HCT116 (cell line): ENCODE measurements at places on chromosomes 5 and 9. TPM values are rescaled to one million over a fixed set of nuclear protein-coding genes. Genes with fewer than 3 reads are reported as not detected.
A peak's percentile ranks its signal among the peaks of the same experiment; 100 is the strongest.

DNA sequence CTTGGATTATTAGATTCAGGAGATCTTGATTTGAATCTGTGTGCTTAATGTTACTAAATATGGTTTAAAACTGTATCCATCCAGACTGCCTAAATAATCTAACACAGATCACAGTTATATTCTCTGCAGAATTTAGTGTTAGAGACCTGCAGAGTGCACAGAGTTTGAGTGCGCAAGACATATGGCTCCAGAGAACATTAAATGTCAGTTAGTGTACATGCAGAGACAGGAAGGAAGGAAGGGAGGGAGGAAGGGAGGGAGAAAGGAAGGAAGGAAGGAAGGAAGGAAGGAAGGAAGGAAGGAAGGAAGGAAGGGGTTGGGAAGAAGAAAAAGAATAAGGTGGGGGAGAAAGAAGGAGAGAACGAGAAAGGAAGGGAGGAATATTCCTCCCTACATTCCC is 210.0 kb upstream of the COX7C start:
- DNase-seq: no peak

GRCh38 chr5:99275128-99275527 is 346.3 kb upstream of the CHD1 start:
- DNase-seq: no peak

DNA sequence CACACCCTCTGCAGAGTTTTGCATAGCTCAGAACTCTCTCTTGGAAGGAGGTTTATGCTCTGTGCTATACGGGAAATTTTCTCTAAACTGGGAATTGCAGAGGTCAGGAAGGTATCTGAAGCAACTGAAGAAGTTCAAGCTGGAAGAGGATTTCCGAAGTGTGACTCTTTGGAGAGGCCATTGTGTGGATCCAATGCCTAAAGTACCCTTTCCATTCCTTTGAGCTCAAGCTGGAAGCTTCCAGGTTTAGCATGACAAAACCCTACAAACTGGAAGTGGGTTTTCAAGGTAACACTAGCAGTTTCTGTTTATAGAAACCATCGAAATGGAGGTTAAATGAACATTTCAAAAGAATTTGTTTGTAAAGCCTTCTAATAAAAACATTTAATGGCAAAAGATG is 187.1 kb downstream of the CFAP90 start:
- DNase-seq: no peak

GRCh38 chr9:101787891-101788290 is 49.4 kb upstream of the GRIN3A start:
- no peak for DNase-seq

GRCh38 chr5:87211676-87212075 is 56.0 kb upstream of the RASA1 start:
- no peak for DNase-seq

GRCh38 chr9:130379649-130379970 is 65.2 kb upstream of the ASS1 start:
- DNase-seq: no peak

GRCh38 chr5:53052499-53052898 is 57.1 kb downstream of the MOCS2 start:
- DNase-seq: no peak

GRCh38 chr5:181164076-181164952 is 16.9 kb downstream of the OR2V2 start:
- DNase-seq: no peak

DNA sequence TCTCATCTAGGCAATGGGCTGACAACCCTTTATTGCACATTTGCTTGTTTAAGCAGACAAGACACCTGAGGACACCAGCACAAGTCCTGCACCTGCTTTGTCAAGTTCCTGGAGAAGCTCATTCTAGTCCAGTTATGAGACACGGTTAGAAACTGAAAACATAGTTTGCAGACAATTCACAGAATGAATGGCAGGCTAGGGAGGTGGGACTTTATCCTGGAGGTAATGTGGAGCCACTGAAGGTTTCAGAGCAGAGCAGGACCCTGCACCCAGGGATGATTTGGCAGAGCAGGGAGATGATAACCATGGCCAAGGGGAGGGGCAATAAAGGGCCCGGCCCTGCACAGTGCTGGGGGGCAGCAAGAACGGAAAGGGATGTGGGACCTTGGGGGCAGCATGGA is 50.7 kb upstream of the SLC25A51 start:
- DNase-seq: no peak

DNA sequence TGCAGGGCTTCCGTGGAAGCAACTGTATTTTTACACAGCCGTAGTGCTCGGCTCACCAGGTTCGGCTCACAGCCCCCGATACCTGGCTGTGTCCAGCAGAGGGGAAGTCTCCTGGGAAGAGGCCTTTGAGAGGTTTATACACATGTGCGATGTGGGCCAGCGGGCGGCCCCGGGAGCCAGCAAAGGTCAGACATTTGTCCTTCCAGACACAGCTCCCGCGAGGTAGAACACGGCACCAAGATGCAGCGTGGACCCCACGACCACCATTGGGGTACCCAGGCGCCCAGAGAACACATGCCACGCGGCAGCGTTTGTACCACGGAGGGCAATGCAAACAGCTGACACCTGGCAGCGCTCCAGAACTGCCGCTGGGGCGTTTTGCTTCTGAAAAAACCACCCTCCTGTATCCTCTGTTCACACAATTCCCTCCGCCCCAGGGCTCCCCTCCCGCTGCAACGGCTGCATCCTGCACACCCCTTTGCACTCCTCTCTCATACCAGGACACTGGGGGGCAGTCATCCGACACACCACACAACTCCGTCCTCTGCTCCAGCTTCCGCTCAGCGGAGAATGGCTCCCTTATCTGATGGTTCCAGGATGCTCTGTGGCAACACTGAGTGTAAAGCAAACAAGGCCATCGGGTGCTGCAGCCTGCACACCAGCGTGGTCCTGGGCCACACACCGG is 235.3 kb downstream of the SYK start:
- peak; percentile 47 for DNase-seq

GRCh38 chr5:131965826-131966415 is 20.5 kb upstream of the MEIKIN start:
- DNase-seq: no peak

GRCh38 chr9:93603906-93604326 is 27.5 kb downstream of the PHF2 start:
- no peak for DNase-seq

GRCh38 chr9:85056203-85056572 is 386.7 kb downstream of the NTRK2 start:
- no peak for DNase-seq

- no peak for DNase-seq
Observed at GRCh38 chr9:80622508-80622907, 1050.7 kb downstream of the TLE4 start.

GRCh38 chr5:3034881-3035280 is 283.4 kb upstream of the IRX2 start:
- no peak for DNase-seq

DNA sequence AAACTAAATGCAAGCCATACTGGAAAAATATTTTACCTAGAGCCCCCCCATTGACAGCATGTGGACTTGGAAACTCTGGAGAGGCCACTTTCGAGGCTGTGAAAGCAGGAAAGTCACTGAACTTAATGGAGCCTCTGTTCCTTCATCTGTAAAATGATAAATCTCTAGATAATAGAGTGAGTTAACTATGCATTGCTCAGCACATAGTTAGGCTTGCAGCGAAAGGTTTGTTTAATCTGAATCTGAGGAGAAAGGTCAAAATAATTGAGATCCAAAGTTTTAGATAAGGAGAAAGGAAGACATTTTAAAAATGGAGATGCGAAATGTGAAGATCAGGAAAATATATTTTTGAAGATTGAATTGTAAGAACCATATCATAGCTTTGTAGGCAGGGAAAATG is 4.6 kb downstream of the PCSK5 start:
- DNase-seq: no peak

- no peak for DNase-seq
Observed at GRCh38 chr9:122950263-122950662, 9.4 kb downstream of the RABGAP1 start.

DNA sequence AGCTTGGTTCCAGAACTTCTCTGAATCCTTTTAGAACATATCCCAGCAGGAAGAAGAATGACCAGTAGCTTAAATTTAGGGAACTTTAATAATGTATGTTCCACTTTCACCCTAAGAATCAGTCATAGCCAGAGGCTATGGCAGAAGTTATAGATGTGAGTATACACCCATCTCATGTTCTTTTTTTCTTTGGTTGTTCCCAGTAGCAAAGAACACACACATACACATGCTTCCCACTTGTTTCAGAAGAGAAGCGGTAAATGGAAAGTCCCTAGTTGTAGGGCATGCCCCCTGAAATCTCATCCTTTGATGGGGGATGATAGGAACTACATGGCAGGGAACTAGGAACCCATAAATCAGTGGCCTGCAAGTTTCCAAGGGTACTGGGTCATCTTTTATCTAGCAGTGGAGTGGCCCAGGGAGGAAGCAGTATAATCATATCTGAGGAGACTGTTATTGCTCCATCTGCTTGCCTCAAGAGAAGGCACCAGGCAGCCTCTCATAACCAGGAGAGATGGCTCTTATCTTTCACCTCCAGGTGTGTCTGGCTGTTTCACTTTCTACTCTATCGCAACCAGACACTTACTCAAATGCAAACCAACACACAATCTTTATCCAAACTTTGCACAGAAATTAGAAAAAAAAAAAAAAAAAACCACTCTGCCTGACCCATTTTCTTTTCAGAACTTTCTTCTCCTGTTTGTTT is 109.5 kb downstream of the SNCAIP start:
- no peak for DNase-seq

- DNase-seq: no peak
Observed at GRCh38 chr5:9534881-9535517, 10.9 kb downstream of the SEMA5A start.

- no peak for DNase-seq
Observed at GRCh38 chr9:85553475-85553874, 188.3 kb downstream of the AGTPBP1 start.

Gene ADAMTS6
- total RNA-seq: 0.93 TPM

Gene IFNE
- total RNA-seq: 0.96 TPM

Gene TNFSF15
- not detected for total RNA-seq

Gene C5orf22
- total RNA-seq: 22.9 TPM

Gene N4BP3
- 5.2 TPM for total RNA-seq

Gene CAMK2A
- not detected for total RNA-seq
